ENCODE measurements at places on chromosomes 3 and 15. TPM values are rescaled to one million over a fixed set of nuclear protein-coding genes. Genes with fewer than 3 reads are reported as not detected.

Gene GPR156
- total RNA-seq = 0.27 TPM

DNA sequence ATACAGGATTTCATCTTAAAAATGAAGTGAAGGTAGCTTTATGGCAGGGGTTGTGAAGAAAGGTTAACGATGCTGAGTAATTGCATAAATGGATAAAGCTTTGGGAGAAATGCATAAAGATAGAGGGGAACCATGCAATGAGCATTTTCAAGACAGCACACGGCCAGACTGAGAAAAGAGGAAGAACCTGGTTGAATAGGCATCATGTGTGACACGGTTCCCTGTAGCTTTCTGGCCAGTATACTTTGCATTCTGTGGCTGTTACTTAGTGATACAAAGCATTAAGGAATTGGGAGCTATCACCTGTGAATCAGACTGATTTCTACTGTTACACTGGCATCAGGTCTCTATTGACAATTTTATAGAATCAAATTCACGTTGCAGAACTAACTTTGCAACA lies 33.3 kb downstream of the NR2C2 start:
- DNase-seq = no peak

DNA sequence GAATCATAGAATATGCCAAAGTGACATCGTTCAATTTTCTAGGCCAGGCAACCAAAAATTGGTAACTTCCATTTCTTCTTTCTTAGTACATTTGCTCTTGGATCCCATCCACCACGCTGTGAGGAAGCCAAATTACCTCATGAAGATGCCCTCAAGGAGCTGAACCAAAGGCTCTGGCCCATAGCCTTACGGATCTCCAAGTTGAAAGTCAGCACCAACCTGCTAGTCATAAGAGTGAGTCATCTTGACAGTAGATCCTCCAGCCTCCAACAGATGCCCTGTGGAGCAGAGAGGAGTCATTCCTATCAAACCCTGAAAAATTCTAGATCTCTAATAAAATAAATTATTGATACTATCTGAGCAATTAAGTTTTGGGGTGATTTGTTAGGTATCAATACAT lies 322.5 kb upstream of the COL8A1 start:
- DNase-seq = no peak

GRCh38 chr3:196969134-196969659 lies 564 bp upstream of the PIGZ start:
- DNase-seq = peak; percentile 30

Gene DZIP1L
- total RNA-seq = not detected

GRCh38 chr3:128430301-128430700 lies 36.4 kb downstream of the DNAJB8 start:
- DNase-seq = no peak

DNA sequence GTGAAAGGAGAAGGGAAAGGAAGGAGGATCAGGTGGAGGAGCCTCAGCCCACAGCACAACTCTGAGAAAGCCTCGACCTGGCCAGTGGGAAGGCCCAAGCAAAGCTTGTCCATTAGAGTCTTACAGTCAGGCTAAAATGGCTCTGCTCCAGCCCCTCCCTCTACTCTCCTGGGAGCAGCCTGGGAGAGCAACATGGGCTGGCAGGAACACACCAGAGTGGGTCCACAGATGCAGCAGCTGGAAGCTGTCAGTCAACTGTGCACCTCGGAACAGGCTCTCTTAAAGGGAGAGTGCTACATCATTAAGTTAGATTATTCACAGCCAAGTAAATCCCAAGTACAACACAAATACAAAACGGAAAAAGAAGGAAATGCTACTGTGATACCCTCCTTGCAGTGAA lies 98.0 kb upstream of the LIMD1 start:
- DNase-seq = no peak

Gene CHRFAM7A
- total RNA-seq = not detected

Gene ACP3
- not detected for total RNA-seq

Gene CCR9
- 7.4 TPM for total RNA-seq

Gene RBPMS2
- total RNA-seq = not detected

- DNase-seq = no peak
These were observed 620.3 kb downstream of the FHIT start for GRCh38 chr3:60630953-60631352.

Gene SUSD5
- total RNA-seq = not detected
